Epithelial cell of prostate (primary cell): ENCODE measurements at places on chromosomes 5 and 9.

DNA sequence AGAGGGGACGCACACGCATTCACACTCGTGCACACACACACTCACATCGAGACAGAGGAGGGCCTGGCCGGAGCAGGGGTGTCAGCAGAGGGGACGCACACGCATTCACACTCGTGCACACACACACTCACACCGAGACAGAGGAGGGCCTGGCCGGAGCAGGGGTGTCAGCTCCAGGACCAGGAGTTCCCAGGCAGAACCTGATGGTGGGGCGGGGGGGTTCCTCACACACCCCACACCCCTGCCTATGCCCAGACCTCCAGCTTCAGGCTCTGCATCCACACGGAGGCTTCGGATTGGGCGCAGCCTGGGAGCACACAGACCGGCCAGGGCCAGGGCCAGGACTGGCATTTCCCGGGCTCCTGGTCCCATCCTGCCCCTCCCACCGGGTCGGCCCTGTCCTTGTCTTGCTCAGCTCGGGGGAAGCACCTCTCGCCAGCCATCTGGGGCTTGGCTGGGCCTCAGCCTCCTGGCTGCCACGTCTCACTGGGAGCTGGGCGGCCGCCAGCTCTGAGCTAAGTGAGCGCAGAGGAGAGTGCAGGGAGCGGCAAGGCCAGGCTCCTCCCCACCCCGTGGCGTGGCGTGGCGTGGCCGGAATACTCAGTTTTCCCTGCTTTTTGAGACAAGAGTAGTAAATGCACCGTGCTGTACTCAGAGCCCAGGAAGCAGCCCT lies 31.3 kb downstream of the ADAMTS2 start:
- no peak for DNase-seq

- DNase-seq = no peak
Observed at GRCh38 chr9:36827593-36827992, 206.5 kb downstream of the PAX5 start.

- no peak for DNase-seq
Observed at GRCh38 chr9:26811106-26811505, 81.5 kb downstream of the CAAP1 start.

GRCh38 chr5:174303035-174303434 lies 257.5 kb downstream of the NSG2 start:
- DNase-seq = no peak

- DNase-seq = no peak
Observed at GRCh38 chr9:88808019-88808656, 183.1 kb upstream of the S1PR3 start.

DNA sequence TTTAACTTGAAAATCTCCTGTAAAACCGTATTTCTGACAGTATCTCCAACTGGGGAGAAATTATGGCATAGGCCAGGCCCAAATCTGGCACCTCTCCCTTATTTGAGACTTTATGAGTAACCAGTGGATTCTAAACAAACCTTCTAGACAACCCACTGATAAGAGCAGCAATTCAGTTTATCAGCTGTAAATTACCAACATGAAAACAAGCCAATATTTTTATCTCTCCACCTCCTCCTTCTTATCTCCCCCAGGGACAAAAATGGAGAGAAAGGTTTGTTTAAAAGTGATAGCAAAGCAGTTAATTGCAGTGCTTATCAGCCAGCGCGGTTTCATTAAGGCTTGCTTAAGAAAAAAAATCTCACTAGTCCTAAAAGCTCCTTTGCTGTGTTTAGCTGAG lies 53.8 kb downstream of the KCNV2 start:
- DNase-seq = no peak

GRCh38 chr5:156762771-156763170 lies 87.3 kb upstream of the PPP1R2B start:
- DNase-seq = no peak

GRCh38 chr9:89786655-89787054 lies 181.8 kb downstream of the GADD45G start:
- DNase-seq = no peak

DNA sequence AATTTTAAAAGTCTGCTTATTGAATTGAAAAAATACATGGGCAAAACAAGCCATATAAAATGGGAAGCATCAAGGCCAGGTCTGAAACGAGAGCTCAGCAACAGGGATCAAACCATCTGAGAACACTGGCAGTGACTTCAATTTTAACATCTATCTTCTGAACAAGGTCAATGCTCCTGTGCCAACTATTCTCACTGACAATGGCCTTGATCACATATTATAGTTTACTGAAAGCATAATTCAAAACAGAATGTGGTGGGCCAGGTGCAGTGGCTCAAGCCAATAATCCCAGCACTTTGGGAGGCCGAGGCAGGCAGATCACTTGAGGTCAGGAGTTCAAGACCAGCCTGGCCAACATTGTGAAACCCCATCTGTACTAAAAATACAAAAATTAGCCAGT lies 9.0 kb downstream of the ECPAS start:
- no peak for DNase-seq

- DNase-seq = no peak
Observed at GRCh38 chr5:109485030-109485429, 75.3 kb upstream of the PJA2 start.

DNA sequence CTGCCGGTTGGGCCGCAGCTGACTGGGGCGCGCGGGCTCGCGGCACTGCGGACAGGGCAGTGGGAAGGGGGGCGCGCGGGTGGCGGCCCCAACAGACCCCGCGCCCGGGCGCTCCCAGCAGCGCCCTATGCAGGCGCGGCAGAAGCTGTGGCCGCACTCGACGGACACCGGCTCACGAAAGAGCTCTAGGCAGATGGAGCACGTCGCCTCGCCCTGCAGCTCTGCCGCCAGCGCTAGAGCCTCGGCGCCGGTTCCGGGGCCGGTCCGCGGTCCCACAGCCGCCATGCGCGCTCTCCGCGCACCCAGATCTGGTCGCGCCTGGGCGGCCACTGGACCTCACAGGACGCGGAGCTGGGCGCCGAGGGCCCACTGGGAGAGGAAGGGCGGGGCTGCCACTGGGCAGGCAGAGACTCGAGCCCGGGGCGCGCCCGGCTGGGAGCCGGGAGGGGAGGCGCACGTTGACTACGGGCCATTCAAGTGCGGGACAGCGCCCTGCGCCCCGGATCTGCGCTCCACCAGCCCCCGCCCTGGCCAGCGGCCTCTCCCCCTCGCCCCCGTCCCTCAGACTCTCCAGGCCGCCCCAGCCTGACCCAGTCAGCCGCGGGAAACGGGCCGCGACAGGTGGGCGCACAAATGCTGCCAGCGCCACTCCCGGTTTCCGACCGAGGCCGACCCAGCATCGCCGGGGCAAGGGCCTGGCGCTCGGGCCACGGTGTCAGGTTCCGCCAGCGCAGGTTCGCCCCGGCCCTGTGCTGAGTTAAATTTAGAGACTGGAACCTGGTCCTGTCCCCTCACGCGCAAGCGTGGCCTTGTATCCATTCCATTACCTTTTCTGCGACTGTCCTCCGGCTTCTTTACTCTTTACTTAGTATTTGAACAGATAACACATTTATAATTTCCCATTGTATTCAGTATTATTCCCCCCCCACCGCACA lies at the start of gene TRIM7:
TSS of gene TRIM7 (minus strand) at position 371 of the 935 bp plus-strand sequence. CDS start at position 285, 86 bp downstream.
- DNase-seq = no peak

DNA sequence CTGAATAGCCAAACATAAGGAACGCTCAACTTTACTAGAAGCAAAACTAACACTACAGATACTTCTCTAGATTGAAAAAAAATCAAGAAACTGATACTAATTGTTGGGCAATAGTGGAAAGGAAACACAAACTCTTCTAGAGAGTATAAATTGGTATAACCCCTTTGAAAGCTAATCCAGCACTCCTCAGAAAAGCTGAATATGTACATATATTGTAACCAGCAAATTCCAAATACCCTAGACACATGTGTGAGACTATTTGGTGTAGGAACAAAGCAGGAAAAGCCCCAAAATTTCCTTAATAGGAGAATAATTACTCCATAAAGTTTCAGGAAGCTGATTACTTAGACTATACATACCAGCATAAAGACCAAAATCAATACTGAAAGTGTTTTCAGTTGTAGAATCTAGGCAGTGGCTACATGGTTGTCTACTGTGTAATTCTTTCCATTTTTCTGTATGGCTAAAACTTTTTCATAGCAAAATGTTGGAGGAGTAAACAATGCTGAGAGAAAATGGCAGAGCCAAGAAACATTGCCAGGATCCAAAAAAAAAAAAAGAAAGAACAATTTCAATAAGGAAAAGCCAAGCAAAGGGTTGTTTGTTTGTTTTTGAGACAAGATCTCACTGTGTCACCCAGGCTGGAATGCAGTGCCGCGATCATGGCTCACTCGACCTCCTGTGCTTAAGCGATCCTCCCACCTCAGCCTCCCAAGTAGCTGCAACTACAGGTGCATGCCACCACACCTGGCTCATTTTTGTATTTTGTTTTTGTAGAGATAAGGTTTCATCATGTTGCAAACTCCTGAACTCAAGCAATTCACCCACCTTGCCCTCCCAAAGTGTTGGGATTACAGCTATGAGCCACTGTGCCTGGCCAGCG lies 15.0 kb downstream of the SKP1 start:
- no peak for DNase-seq

GRCh38 chr5:128341056-128341455 lies 197.0 kb downstream of the FBN2 start:
- no peak for DNase-seq

DNA sequence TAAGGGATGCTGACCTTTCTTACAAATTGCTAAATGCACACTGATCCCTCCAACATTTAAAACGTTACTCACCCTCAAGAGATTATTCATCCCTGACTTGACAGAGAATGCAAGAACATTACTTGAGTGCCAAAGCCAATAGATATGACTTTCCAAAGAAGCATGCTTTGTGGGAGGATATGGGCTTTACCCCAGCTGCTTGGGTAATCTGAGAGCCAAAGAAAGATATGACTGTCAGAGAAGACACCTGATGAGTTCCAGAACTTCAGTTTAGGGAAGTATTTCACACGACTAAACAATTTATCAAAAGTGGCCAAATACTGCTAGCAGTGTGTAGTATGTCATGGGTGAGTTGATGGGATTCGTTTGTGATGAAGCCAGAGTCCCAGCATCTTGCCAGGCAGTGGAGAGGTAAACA lies 7.4 kb upstream of the SPDL1 start:
- DNase-seq = peak; percentile 66

GRCh38 chr9:70888471-70888870 lies 232.9 kb downstream of the TRPM3 start:
- DNase-seq = no peak

DNA sequence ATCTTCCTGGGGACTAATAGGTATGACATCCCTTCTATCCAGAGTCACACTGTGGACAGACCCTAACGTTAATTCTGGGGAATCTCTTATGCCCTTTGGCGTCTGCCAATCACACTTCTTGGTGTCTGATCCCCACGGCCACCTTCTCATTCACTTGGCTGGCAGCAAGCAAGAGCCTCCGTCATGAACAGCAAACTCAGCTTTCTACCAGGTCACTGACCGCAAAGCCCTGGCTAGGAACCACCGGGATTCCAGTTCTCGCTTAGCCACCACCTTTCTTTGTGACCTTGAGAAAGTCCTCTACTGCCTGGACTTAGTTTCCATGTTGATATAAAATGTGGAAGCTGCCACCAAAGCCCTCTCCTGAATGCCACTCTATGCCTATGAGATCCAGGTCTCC lies 67.7 kb upstream of the FCN1 start:
- no peak for DNase-seq

DNA sequence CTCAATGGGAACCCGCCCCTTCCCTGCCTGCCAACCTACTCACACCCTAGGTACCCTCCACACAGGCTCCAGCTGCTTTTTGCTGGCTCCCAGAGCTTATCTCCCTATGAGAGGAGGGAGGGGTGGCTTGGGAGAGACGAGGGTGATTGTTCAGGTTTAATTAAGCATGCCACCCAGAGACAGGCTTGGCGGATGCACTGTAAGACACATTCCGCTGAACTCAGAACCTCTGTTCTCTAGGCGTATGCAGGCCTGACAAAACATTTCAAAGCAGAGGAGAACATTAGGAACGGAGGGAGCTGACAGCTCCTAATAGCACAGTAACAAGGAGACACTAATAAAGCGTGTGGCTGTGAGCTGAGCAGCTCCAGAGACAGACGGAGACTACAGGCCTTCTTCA lies 80.1 kb downstream of the TRIM32 start:
- DNase-seq = no peak

DNA sequence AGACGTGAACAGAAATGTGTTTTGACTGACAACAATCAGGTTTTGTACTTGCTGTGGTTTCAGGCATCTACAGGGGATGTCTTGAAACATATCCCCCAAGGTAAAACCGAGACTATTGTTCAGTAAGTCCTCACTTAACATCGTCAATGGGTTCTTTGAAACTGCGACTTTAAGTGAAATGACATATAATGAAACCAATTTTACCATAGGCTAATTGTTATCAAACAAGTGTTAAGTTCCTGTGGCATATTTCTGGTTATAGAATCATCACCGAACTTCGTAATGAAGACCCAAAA lies 16.4 kb upstream of the OMD start:
- no peak for DNase-seq

GRCh38 chr5:72042097-72042496 lies 65.2 kb upstream of the MAP1B start:
- no peak for DNase-seq

DNA sequence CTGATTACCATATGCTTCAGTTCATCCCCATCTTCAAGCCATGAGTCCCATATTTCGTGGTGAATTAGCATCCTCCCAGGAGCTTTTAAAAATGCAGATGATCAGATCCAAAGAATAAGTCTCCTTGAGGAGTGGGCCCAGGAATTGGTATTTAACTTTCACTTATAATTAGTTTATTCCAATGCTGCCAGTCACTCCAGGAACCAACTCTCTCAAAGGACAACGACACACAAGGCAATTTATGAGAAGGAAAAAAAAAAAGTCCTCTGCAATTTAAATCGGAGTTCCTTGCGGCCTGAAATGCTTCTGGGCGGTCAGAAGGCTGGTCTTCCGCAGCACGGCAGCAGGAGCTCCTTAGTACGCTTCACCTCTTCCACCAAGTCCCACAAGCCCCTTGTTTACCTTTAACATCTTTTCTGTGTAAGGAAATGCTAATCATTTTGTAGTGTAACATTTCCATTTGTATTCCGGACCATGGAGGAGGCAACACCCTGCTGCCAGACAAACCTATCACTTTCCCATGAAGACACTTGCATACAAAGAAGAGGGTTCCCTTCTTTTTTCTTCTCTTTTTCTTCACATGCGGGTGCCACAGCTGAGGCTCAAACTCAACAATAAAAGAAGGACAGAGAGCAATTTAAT lies 16.3 kb upstream of the KCNV2 start:
- DNase-seq = no peak

GRCh38 chr5:55920784-55921183 lies 69.6 kb downstream of the IL31RA start:
- DNase-seq = no peak

- DNase-seq = no peak
Observed at GRCh38 chr9:73093740-73094379, 57.8 kb upstream of the ANXA1 start.

GRCh38 chr9:80797101-80797829 lies 892.1 kb downstream of the TLE1 start:
- no peak for DNase-seq

- no peak for DNase-seq
Observed at GRCh38 chr5:176743136-176743861, 67.1 kb upstream of the UNC5A start.
